ENCODE measurements at places on chromosomes 1 and 21.

DNA sequence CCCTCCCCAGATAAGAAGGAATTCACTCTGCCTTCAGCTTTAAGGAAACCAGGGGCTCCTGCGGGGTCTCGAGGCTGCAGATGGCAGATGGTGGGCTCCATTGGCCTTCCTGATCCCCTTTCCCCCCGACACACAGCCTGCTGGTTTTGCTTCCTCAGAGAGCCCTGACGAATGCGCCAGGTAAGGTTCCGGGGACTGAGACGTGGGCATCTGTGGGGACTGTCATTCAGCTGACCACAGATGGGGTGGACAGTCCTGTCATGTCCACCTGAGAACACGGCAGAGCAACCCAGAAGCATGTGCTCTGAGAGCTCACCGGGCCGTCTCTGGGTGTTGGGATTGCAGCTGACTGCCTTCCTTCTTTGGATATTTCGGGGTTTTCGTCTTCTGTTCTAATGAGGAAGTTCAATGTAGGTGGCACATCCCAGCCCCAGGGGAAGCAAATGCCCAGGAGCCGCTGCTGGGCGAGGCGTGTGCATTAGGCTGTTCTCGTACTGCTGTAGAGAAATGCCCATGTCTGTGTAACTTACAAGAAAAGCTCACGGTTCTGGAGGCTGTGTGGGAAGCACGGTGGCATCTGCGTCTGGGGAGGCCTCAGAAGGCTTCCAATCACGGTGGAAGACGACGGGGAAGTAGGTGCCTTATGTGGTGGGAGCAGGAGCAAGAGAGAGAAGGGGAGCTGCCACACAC lies 22.6 kb upstream of the TTC34 start:
- no peak for DNase-seq

DNA sequence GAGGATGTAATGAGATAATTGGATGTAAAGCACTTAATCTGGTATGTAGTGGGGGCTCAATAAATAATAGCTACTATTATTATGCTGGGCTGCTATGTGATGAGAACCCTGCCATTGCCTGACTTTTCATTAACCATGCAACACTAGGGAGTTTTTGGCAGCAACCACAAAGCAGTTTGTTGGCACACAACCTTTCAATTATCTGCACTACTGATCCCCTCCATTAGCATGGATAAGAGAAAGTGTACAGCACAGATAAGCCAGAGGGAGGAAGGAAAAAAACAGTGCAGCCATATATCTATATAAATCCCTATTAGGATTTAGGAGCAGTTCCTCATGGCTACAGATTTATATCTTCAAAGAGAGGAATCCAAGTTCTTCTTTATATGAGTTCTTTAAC lies 498.5 kb downstream of the NUF2 start:
- no peak for DNase-seq

DNA sequence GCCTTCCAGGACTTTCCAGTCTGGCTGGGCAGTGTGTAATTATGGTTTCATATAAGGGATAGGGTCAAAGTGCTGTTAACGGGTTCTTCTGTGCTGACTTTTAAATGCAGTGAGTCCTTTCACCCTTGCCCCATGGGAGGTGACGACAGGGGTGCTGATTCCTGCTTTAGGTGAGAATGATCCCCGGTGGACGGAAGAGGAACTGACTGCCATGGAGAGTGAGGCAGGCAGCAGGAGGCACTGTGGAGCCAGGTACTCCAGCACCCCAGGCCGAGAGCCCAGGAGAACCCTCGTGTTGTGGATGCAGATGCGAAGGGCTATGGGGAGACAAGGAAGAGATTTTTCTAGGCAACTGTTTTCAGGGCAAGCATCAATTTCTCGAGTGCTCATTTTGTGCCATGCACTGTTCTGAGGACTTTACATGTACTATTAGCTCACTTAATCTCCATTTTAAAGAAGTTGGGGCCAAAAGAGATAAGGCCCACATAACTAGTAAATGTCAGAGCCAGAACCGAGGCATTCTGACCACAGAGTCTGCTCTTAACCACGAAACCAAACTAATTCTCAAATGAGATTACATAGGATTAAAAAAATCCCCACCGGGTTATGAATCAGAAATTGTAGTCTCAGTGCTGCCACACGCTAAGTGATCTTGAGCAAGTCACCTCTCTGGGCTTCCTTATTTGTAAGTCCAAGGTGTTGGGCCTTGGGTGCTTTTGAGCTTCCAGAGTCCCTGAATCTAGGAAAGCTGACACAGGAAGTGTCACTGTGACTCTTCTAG lies 28.2 kb downstream of the STPG1 start:
- no peak for DNase-seq

DNA sequence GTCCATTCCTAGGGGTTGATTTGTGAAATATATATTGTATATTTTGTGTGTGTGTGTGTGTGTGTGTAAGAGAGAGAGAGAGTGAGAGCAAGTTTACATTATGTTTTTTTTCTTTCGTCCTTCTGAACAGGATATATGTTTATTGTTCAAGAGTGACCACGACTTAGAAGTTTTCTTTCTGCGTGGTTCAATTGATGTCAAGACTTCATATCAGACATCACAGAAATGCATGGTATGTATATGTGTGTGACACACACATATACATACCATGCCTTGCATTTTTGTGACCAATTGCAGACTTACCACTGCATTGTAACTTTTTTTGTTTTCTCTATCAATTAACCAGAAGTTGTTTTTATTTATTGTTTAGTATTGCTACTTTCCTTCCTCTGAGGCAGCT lies 2.5 kb downstream of the RASAL2 start:
- no peak for DNase-seq

DNA sequence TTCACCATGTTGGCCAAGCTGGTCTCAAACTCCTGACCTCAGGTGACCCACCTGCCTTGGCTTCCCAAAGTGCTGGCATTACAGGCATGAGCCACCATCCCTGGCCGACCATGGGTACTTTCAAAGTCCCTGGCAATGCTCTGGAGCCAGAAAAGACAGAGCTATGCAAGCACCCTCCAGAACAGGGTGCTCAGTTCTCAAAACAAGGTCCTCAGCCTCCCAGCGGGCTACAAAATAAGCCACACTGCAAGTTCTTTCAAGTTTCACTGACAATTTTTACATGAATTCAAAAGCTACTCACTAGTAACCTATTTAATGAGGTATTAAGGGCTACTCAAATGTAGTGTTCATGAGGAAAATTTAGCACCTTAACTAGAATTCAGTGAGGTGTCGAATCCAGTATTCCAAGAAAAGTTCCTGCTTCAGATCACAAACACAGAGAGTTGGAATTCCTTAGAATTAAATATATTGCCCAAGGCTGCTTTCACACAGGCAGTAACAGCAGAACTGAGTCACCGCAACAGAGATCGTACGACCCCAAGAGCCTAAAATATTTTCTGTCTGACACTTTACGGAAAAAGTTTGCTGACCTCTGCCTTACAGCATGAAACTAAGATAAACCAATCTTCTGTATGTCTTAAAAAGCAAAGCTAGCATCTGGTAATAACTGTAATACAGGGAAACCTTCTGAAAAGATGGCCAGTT lies 60.7 kb downstream of the HSF2BP start:
- peak; percentile 59 for DNase-seq

GRCh38 chr1:219480011-219480410 lies 132.9 kb downstream of the ZC3H11B start:
- no peak for DNase-seq

GRCh38 chr1:165697491-165697880 lies 876 bp downstream of the ALDH9A1 start:
- no peak for DNase-seq

GRCh38 chr1:42381280-42381673 lies 685 bp downstream of the RIMKLA start:
- no peak for DNase-seq

DNA sequence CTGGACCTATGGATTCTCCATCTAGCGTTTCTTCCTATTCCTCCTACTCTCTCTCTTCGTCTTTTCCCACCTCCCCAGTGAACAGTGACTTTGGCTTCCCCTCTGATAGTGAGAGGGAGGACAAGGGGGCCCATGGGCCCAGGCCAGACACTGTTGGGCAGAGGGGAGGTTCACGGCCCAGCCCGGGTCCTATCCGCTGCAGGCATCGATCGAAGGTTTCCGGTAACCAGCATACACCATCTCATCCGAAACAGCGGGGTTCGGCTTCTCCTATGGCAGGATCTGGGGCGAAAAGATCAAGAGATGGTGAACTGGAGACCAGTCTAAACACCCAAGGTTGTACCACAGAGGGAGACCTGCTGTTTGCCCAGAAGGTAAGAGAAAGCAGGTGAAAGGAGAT lies 906 bp downstream of the CIART start:
- DNase-seq, result no peak

- DNase-seq, result no peak
Measured at GRCh38 chr1:247906504-247907047, 11.2 kb downstream of the OR2W3 start.

- DNase-seq, result no peak
Measured at GRCh38 chr21:33488936-33489335, 2.6 kb downstream of the DNAJC28 start.

DNA sequence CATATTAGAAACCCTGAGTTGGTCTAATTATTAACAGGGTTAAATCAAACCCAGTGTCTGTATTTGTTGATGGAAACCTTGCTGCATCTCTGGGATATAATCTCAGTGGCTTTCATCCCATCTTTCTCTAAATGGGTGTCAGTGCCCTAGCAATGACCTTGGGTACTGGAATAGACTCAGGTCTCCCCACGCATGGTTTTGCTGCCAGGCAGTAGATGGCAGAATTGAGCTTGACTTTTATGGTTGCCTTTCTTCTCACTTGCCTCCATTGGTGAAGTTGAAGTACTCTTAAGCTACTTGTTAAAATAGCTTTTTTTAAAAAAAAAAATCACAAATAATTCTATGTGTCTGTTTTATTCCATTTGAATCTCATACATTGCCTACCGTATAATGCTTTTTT lies 81.8 kb upstream of the HMCN1 start:
- DNase-seq, result no peak

DNA sequence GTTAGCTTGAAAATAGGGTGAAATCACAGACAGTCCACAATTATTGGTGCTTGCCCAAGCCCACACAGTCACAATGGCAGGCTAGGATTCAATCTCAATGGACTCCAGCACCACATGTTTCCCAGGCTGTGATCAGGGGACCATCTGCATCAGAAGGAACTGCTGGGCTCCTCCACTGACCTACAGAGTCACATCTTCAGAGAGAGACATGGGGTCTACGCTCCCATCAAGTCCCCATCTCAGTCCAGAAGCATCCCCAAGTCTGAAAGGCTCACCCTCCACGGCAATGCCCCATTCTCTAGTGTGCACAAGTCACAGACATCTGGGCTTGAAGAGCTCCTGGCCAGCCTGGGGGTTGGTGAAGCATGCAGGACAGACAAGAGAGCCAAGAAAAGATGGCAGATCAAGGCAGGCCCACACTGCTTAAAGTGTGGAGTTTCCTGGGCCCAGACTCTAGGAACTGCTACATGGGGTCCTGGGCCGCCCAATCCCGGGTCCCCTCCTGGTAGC lies 262.5 kb downstream of the NPHP4 start:
- no peak for DNase-seq

DNA sequence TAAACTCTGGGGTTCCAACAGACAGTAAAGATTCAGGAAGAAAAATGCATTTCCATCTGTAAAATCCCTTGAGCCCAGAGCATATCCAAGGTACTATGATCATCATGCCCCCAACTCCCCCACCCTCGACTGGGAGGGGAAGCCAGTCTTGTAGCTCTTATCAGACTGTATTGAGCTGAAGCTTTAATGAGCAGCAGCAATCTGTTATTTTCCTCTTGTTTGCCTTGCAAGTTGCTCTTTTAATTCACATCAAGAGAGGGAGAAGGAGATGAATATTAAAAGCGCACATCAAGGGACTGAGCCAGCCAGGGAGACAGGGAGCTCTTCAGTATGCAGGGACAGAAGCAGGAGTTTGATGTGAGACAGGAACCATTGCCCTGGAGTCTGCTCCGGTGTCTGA lies 52.5 kb upstream of the KCNA3 start:
- no peak for DNase-seq

GRCh38 chr1:29289493-29289892 lies 53.2 kb downstream of the PTPRU start:
- no peak for DNase-seq

- no peak for DNase-seq
Measured at GRCh38 chr1:112337028-112337531, 58.9 kb upstream of the CTTNBP2NL start.

GRCh38 chr1:227125929-227126545 lies 185.9 kb downstream of the COQ8A start:
- no peak for DNase-seq

GRCh38 chr1:219279017-219279770 lies 105.5 kb downstream of the LYPLAL1 start:
- no peak for DNase-seq

Measured in amniotic stem cell (primary cell).